ENCODE measurements at places on chromosomes 11 and 22.

DNA sequence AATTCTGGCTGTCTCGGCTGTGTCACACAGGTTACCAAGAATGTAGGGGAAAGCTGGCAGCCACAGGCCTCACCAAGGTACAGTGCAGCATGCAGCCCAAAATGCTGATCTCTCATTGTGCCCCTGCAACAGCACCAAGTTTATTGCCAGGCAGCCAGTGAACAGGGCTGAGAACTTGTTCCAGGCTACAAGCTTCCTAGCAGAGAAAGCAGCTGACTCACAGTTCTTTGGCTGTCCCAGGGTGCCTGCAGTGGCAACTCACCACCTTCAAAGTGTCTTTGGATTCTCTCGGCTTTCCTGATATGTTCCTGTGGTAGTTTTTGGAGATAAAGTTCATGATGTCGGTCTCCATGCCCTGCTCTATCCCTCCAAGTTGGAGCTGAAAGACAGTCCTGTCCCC is 719.1 kb upstream of the ANO3 start:
- DNase-seq: no peak

GRCh38 chr11:75910426-75911145 is 95.6 kb downstream of the UVRAG start:
- DNase-seq: no peak

DNA sequence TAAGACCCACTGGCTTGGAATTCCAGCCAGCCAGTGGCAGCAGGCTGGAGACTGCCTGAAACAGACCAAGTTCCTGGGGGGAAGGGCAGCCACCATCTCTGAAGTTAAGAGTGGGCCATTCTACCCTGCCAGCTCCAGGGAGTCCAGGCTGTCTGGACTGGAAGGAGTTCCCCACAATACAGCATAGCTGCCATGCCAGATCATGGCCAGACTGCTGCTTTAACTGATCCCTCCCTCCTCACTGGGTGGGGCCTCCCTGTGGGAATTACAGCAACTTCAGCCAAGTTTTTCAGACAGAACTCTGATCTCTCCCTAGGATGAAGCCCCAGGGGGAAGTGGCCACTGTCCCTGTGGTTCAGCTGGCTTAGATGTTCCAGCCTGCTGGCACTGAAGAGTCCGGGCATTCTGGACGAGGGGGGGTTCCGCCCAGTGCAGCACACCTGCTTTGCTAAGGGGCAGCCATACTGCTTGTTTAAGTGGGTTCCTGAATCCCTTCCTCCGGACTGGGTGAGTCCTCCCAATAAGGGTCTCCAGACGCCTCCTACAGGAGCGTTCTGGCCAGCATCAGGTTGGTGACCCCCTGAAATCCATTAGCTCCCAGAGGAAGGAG is 455.4 kb downstream of the DLG2 start:
- DNase-seq: no peak

DNA sequence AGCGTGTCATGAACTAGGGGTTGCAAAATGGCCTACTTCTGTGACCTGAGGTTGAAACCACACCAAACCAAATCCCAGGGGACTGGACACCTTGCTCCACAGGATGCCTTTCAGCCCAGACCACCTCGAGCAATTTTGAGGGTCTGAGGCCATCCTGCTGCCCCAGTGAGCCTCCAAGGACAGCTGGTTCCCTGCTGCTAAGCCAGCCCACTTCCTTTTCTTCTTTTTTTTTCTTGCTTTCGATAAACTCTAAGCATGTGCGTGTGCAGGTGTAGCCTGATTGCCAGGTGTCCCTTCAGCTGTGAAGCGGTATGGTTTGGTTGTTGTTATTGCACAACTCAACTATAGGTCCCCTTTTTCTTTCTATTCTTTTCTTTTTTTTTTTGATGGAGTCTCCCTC is 2.7 kb downstream of the CRYBB1 start:
- no peak for DNase-seq

DNA sequence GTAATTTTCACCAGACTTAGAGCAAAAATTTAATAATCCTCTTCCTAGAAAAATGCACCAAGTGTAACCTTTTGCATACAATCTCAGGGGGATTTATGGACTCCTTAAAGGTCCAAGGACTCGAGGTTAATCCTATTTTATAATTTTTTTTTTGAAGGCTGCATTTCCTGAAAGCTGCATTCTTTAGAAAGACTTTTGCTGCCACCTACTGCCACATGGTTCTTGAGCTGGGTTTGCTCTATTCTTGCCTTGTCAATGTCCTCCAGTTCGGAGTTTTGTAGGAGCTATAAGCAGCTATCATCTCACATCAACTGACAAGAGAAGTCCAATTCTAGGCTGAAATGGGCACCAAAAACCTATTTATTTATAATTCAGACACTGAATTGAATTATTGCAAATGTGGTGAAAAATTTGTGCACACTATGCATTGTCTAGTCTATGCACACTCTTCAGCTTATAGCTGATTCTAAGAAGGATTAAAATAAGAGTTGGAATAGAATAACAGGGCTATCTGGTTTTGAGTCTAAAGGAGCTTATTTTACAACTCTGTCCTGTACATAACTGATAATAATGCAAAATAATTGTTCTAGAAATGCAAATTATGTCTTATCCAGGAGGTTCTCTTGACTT is 31.3 kb downstream of the TRAF6 start:
- no peak for DNase-seq

GRCh38 chr11:120517801-120518291 is 6.3 kb downstream of the GRIK4 start:
- DNase-seq: no peak

DNA sequence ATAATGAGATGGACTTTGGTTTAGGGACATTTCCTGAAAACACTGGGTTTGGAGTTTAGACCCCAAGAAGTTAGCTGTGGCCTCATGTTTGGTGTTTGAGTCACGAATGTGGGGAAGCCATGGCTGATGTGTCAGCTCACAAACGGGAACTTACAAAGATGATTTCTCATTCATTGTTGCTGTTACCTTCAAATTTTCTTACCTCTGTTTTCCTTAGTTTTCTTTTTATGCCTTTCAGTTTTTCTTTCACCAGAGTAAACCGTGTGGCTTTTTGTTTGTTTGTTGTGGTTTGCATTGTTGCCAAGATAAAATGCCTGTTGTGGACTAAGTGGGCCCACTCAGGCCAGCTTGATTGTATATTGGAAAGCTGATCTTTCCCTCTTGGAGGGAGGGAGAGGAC is 89.1 kb downstream of the SWAP70 start:
- DNase-seq: no peak

DNA sequence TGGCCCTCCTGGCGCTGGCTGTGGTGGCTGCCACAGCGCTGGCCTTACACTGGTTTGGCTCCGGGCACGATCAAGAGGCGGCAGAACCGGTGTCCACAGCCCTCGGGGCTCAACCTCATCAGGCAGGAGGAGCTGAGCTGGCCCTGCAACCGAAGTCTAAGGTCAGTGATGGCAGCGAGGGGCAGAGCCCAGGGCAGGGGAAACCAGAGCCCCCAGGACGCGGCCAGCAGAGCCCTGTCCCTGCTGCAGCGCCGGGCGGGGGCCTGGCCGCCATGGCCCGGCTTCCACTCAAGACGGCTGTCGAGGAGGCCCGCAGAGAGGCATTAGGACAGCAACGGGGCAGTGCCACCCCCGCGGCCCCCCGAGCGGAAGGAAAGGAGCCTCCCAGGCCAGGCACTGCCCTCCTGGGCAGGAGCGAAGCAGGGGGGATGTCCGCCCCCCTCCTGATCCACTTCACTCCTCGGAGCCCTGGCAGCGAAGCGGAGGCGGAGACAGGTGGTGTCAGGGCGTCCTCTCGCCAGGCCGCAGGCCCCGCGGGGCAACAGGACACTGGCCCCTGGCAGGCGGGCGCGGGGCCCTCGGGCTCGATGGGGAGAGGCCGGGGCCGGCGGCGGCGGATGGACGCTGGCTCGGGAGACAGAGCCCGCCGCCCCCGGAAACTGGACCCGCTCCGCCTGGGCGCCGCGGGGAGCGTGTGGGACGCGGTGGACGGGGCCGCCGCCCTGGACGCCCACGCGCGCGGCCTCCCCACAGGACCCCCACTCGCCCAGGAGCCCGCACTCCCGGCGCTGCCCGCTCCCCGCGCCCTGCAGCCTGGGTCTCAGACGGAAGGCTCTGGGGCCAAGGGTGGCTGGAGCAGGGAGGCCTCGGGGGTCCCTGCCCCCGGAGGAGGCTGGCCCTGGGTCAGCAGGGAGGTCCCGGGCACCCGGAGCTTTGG is 895 bp downstream of the KLHDC7B start:
- no peak for DNase-seq

- DNase-seq: peak; percentile 87
Observed at GRCh38 chr11:123511037-123511870, 81.2 kb downstream of the GRAMD1B start.

GRCh38 chr22:28466399-28466798 is 213.2 kb downstream of the TTC28 start:
- DNase-seq: no peak

DNA sequence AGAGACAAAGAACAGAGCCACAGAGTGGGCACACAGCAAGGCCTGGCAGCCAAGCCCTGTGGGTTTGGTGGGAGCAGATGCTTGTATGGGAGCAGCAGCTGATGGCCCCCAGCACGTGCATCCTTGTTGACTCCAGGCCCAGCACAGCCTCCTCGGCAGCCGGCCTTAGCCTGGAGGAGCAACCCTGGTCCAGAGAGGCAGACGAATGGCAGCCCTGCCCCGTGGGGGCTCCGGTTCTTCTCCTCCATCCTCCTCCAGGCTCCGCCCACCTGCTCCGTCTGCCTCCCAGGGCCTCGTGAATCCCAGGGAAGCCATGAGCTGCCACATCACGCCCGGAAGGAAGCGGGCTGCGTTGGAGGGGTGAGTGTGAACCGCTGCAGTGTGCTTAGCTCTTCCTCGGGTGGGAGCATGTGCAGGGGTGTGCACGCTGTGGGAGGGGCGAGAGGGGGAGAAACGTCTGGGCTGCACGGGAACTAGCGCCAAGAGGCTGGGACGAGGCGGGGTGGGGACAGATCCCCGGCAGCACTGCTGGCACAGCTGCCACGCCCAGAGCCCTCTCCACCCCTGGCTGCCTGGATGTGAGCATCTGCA is 36.3 kb upstream of the JAM3 start:
- DNase-seq: no peak

DNA sequence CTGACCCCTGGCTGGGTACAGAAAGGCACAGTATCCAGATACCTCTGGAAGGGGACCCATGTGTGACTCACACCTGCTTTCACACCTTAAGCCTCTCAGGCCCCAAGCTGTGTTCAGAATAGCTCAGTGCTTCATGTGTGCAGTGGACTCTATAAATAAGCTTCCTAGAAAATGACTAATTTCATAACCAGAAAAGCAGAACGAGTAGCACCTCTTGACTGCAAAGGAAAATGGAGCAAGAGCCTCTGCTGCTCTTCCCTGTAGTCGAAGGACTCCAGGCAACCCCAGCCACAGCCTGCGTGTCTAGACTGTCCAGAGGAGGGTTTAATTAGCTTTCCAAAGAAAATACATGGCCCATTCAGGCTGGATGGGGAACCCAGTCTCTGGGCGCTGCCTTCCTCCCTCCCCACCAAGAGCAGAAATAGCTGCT is 23.1 kb downstream of the PTPN5 start:
- no peak for DNase-seq

GRCh38 chr11:26268980-26269660 is 62.8 kb upstream of the ANO3 start:
- no peak for DNase-seq

DNA sequence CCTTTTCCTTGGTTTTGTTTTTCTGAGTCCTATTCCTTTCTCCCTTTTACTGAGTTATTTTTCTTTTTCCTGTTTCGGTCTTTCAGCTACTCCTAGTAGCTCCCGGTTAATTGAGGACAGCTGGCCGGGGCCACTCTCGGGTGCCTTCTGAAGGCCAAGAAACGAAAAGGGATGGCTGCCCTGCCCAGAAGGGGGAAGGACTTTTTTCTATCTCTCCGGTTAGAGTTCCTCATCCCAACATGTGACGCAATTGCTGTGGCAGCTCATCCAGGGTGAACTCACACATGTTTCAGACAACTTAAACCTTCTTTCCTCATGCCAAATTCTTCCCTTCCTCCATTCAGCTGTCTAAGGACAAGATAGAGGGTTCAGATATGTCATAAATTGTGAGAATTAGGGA is 83.6 kb downstream of the PIWIL4 start:
- no peak for DNase-seq

DNA sequence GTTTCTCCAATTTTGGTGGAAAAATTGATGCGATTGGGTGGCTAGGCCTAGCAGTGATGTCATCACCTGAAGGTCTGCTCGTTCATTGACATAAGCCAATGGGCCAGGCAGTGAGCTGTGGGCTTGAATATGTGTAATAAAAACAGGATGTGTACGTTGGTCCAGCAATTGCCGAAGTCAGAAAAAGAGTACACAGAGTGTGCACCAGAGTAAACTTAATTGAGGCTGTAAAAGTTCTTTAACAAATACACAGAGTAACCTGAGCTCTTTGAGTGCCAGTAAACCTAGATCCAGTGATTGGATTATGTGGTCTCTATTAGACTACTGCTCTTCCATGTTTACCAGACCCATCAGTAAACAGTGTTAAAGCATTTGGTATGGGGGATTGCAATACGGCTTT is 13.0 kb upstream of the GLYATL1 start:
- no peak for DNase-seq

DNA sequence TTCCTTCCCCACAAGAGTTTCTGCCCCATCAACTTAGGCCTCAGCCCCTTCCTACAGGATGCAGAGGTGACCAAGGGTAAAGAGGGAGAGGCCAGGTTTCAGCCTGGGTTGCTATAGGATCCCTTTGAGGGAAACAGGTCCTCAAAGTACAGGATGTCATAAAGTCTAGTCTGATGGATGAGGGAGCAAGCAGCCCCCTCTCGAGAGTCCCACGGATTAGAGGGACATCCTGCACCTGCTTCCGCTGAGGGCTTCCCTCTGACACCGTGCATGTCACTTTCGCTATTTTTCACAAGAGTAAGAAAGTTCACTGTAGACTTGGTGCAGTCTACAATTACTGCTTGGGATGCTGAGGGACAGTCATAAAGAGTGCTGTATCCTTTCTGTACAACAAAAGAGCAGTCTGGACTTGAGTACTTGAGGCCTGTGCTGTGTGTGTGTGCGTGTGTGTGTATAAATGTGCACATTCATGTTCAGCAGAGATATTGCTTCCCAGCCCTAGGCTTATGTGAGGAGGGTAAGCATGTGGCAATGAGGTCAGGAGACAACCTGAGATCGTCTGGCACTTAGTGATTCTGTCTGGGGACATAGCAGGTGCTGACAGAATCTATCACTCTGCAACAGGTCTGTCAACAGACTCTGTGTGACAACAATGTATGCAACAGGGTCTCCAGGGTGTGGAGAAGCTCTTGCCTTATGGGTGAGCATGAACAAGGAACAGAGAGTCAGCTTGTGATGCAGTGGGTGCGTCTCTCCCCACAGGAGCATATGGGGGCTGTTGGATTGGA is 18.0 kb upstream of the CHST1 start:
- DNase-seq: no peak
